ENCODE measurements at places on chromosomes 4 and X.

DNA sequence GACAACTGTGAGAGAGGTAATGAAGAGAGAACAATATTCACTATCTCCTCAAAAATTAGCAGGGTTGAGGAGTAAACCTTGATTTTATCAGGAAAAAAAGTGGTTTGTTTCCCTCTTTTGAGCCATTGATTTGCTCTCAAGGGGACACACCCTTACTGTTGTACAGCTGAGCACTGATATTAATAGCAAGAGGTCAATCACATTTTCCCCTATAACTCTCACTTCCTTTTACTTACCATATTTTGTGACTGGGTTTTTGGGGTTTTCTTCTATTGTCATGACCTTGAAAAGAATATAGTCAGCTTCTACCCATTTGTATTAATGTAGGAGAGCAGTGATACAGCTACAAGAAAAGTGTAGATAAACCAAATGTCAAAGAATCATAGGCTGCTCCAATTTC is 70.2 kb upstream of the LONRF3 start:
- DNase-seq = no peak

DNA sequence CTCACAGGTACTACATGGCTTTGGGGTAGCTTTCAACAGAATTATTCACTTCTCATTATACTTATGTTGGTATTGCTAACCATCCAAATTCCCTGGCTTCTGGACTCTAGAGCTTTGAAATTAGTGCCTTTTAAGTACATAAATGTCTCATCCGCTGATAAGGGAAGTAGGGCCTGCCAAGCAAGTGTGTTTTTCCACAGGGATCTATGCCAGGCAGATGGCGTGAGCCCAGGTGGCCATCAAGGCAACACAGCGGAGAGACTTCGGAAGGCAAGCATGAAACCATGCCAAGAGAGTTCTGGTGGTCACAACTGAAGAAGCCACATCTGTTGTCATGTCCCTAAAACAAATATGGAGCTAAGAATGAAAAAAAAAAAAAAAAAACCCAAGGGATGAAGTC is 503.1 kb upstream of the LCORL start:
- DNase-seq = no peak

- no peak for DNase-seq
These were observed 39.4 kb upstream of the NDP start for GRCh38 chrX:44012484-44013096.

GRCh38 chr4:126894963-126895362 is 737.8 kb upstream of the INTU start:
- no peak for DNase-seq

GRCh38 chrX:40578039-40578695 is 2.6 kb upstream of the ATP6AP2 start:
- DNase-seq = no peak

GRCh38 chr4:155143512-155143911 is 64.9 kb upstream of the NPY2R start:
- no peak for DNase-seq

GRCh38 chrX:100654261-100654660 is 10.3 kb downstream of the SRPX2 start:
- DNase-seq = no peak

DNA sequence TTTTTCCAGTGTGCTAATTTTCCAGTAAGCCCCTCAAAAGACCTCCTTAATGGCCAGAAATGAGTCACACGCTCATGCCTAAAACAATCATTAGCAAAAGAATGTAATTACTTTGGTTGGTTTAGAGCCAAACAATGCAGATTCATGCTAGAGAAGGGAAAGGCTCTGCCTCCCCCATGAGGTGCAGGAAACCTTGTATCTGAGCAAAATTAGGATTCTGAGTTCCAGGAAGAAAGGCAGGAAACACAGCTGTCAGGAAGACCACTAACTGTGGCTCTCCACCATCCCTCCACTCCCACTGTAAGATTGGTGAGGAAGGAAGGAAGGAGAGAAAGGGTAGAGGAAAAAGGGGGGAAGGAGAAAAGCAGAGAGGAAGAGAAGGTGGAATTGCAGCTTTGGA is 104.9 kb upstream of the DHX15 start:
- DNase-seq = no peak

GRCh38 chr4:128288689-128289106 is 1.1 kb upstream of the PGRMC2 start:
- no peak for DNase-seq

DNA sequence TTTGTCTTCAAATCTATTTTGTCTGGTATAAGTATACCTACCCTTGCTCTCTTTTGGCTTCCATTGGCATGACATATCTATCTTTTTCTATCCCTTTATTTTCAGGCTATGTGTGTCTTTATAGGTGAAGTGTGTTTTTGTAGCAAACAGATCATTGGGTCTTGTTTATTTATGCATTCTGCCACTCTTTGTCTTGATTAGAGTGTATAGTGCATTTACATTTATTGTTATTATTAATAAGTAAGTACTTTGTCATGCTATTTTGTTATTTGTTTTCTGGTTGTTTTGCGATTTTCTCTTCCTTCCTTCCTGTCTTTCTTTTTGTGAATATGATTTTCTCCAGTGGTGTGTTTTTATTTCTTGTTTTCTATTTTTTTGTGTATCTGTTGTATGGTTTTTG is 188.6 kb downstream of the GLUD2 start:
- no peak for DNase-seq

- no peak for DNase-seq
These were observed 293.4 kb downstream of the BMPR1B start for GRCh38 chr4:95050980-95051701.

DNA sequence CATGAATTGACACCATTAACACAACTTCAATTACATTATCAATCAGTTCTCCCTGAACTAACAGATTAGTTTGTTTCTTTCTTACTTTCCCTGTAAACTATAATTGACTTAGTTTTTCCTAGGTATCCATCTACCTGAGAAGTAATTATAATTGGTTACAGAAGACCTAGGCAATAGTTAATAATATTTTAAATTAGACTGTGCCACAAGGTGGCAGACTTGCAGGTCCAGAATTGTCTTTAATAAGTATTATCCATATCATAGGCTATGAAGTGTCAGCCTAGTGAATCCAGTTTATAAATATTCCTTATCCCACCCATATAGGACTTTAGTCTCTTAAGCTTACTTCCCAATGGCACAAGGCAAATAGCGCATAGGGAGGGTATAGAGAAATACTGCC is 48.9 kb upstream of the FAM47B start:
- DNase-seq = no peak

DNA sequence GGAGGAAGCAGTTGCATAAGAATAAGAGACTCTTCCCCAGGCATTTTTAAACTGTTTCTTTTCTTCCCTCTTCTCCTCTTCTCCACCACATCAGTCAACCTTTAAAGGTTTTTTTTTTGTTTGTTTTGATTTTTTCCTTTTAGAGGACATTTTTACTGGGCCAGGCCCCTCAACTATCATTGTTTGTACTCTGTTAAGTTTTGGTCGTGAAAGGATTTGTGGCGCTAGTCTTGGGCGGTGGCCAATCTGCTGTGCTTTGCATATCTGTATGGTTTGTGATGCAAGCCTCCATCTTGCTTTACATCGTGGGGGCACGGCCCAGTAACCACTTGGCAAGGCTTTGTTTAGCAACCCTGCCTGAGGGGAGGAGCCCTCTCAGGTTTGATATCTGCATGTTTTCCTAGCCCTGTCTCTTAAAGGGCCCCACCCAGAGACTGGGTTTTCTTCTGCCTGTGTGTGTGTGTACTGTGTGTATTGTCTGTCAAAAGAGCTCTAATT is 101.9 kb upstream of the SLITRK2 start:
- DNase-seq = no peak

DNA sequence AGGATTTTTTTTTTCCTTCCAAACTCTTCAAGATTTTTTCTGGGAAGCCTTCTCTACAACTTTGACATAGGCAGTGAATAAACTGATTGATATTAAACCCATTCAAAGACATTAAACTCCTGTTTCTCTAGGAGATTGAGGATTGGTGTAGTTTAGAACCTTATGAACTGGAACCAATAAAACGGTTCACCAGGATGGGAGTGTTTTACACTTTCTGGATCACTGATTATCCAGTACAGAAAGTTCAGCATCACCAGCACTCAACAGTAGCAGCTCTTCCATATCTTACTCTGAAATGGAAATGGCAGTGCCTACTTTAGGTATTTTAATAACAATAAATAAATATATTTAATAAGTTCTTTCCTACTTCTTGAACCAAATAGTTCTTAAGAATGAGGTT is 76.7 kb downstream of the BMPR1B start:
- DNase-seq = no peak

DNA sequence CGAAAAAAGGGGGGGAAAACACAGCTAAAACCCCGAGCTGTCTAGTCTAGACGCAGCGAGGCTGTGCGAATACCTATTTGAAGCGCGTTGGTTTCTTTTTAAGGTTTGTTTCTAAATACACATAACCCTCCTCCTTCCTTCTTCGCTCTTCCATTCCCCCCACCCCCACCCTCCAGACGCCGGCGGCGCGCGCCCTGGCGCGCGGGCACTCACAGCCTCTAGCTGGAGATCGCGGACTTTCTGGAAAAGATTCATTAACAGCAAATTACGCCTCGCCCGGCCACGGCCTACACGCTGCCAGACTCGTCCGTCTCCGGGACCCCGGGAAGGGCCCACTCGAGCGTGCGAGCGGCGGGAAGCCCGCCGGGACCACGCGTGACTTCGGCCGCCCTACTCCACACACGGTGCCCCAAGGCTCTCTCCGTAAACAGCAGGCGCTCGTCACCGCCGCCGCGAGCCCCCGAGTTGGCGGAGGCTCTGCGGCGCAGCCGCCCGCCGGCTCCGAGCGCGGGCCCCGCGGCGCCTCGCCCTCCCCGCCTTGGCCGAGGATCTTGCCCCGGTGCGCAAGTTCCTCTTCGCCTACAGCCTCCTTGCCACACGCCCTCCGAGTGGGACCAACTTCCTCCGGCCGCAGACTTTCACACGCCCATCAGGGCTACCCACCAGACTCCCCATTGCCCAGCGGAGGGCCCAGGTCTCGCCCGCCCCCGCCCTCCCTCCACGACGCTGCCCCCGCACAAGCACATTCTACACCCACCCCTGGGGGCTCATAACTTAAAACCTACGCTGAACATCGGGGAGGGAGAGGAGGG is 2.0 kb downstream of the BCOR start:
- DNase-seq = no peak

DNA sequence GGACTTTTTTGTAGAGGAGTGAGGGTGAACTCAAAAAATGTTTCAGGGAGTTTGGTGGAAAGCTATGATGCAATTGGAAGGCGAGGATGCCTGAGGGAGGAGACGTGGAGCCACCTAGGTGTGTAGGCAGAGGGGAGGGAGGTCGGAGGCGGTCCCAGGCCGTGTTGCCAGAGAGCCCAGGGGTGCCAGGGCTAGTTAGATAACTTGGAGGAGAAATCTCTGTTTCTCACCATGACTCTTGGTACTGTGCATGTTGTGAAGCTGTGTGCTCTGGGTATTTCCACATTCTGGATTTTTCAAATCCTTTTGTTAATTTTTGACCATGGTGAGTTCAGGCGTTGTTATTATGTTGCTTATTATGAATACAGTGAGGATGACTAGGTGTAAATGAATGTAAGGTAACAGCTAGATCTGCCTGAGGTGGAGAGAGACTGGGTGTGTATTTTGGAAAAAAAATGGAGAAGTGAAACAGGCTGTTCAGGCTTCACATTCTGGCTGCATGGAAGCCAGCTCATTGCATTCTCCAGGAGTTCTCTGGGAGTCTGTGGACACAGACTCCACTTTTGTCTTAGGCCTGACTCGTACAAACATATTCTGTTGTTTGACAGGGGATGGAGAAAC is 4.5 kb downstream of the RAB9A start:
- DNase-seq = no peak

DNA sequence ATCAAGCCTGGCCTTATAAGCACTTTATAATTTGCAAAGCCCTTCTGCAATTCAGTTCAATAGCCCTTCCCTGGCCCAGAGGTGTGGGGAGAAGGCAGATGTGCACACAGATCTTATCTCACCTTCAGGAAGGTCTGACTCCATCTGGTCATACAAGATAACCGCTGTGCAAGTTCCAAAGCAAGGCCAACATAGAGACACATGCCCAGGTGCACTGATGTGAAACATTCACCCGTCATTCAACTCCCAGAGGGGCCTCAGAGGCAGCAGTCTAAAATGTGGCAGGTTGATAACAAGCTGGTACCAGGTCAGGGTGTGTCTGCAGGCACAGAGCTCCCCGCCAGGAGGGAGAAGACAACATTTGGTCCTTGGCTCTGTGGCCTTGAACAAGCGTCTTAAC is 10.9 kb upstream of the WFS1 start:
- DNase-seq = no peak

- no peak for DNase-seq
These were observed at the start of gene GSX2 for GRCh38 chr4:54099748-54100574. GSX2 (plus strand) TSS chr4:54100163; CDS start chr4:54100345, 182 bp downstream.

- no peak for DNase-seq
These were observed 1925.5 kb downstream of the PCDH7 start for GRCh38 chr4:32645653-32646052.

All from dorsolateral prefrontal cortex (tissue), 122 donors.